Neural crest cell (in vitro differentiated cells): ENCODE measurements at places on chromosomes 2 and 18.

GRCh38 chr2:127117603-127118002 lies 10.6 kb upstream of the BIN1 start:
- no peak for DNase-seq

DNA sequence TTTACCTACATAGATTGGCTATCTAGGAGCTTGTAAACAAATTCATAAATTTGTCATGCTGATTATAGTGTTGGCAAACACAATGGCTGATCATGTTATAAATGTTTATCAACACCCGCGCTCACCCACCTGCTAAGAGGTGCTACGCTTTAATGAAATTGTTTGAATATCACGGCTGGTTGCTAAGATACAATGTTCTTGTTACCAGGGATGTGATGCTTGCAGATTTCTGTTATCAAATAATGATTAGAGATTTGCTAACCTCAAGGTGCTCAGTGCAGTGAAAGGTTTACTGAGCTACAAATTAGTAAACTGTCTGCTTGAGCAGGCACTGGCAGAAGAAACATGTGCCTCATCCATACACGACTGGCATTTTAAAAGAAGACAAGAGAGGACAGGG lies 160.0 kb upstream of the ZEB2 start:
- no peak for DNase-seq

- no peak for DNase-seq
These were observed 26.5 kb downstream of the ZAP70 start for GRCh38 chr2:97739893-97740245.

DNA sequence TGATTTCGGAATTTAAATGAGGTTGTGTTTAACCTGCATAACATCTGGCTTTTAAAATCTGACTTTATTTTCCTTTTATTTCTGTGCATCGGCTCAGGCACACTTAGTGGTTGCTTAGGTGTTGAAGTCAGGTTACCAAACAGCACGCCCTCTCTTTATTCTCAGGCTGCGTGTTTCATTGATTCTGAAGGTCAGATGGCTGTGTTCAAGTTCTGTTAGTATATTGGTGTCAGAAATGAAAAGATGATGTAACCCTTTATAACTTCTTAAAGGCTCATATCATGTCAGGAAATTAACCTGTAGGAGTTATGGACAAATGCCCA lies 246.5 kb downstream of the LDLRAD4 start:
- DNase-seq = no peak

DNA sequence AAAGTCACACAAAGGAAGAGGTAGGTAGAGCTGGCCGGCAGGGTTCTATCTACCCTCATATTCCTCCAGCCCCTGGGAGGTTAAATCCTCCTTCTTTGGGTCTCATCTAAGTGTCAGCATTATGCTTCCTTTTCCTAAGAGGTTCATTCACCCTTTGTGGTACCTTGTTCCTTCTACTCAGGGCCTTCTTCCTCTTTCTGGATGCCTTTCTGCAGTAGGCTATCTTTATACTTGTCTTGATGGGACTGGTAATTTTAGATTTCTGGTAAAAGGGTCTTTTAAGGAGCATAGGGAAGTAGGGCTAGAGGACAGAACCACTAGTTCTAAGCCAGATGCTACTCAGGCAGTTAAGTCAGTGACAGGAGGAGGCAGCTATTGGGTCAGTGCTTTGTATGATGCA lies 13.7 kb upstream of the TNP1 start:
- no peak for DNase-seq

DNA sequence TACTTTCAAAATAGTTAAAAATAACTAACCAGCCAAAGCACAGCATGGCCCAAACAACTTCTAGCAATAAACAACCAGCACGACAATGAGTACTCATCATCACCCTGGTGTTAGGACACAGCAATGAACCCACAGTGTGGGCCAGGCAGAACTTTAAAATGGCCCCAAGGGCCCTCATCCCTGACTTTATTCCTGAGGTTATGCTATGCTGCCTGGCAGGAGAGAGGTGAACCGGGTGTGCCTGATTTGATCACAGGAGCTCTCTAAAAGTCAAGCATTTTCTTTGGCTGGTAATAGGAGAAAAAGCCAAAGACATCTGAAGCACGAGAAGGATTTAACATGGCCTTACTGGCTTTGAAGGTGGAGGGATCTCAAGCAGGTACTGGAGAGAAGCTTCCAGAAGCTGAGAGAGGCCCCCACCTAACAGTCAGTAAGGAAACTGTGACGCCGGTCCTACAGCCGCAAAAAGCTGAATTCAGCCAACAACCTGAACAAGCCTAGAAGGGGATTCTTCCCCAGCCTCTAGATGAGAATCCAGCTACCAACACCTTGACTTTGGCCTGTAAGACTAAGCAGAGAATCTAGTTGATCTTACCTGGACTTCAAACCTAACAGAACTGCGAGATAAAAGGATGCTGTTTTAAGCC lies 115.4 kb downstream of the DDX1 start:
- no peak for DNase-seq

DNA sequence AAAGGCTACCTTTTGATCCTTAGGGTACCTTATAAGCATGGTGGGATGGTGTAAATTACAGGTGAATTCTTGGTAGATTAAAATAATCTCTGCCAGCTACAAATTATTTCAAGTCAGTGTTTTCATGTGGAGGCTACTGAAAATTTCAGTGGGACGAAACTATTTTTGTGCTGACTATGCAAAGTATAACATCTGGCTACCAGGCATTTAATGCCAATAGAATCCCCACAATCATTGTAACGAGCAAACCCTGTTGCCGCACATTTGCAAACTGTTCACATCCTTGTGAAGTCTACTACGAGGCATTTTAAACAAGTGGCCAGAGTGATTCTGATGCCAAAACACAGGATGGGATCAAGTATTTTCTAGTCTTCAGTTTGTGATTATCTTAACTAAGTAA lies 48.1 kb upstream of the SDC1 start:
- no peak for DNase-seq

GRCh38 chr2:241851325-241852115 lies 7.2 kb downstream of the PDCD1 start:
- DNase-seq = no peak

GRCh38 chr2:194054313-194054712 lies 1602.7 kb upstream of the SLC39A10 start:
- DNase-seq = no peak

DNA sequence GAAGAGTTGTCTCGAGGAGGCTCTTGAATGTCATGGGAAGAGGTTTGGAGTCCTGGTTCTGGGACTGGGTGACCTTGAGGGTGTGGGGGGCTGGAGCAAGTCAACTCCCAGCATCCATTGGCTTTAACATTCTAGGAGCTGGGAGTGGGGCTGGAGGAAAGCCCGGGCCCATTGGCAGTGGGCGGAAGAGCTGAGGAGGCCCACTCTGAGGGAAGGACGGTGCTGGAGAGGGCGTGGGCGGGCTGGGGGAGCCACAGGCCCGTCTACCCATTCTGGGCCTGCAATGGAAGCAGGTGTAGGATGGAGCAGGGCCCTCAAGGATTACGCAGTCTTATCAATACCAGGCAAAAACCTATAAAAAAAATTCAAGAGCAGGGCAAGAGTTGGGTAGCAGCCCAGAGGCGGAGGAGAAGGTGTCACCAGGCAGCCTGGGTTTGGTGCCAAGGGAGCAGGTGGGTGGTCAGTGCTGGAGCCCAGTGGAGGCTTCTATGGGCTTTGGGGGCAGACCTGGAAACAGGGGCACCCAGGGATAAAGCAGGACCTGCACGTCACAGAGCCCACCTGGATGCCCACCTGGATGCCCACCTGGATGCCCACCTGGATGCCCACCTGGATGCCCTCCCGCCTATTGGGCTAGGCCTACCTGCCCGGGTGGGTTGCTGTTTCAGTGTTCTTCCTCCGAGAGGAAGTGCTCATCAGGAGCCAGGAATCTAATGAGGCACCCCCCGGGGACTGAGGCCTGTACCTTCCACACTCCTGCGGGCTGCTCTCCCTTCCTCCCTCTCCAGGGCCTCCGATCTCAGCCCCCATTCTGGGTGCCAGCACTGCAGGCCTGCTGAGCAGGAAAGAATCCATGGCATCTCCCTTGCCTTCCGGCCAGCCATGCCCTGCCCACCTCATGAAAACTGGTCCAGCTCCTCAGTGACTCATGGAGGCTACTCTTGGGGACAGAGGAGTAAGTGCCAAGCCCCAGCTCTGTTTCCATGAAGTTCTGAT lies 71.3 kb downstream of the CTIF start:
- no peak for DNase-seq

DNA sequence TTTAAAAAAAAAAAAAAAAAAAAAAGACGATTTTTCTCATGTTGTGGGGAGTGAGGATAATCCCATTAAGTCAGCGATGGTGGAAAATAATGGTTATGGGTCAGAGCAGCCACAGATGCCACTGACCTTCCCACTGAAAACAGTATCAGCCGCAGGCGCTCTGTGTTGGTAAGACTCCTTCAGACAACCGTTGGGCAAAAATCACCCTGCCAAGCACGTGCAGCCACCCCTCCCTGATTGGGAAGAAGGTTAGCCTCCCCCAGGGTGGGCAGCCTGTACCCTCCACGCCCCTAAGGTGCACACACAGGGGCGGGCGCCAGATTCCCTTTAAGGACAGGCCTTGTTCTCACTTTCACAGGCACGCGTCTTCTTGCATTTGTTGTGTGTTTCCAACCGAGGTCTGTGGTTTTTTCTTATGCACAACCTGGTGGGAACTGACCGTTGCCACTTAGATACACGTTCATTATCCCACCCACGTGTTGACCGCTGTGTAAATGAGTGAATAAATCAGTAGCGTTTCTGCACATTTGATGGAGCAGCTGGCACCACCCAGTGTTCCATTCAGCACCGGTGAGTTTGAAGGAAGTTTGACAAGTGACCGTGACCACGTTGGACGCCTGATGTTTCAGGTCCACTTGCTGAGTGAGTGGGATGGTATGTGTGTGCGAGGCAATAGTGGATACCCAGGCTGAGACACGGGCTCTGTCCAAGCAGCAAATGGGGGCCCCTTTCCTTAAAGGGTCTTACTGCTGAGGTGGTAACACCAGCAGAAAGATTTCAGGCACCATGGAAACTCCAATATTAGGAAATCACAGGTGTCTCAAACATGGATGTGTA lies 197.8 kb downstream of the GBX2 start:
- no peak for DNase-seq

DNA sequence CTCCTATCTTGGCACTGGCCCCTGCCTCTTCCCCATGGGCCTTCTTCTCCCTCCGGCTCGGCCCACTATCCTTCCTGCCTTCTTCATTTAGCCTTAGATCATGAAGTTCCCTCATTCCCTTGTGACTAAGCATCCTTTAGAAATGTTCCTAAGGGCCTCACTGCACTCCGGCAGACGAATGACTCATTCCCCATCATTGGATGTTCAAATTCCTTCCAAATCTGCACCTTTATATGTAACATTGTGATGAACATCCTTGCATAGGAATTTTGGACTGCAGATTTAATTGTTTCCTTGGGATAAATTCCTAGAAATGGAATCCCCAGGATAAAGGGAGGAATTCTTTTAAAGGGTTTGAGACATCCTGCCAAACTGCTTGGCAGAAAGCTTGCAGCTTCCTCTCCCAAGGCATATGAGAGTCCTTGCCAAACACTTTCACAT lies 19.0 kb downstream of the CRACDL start:
- no peak for DNase-seq

GRCh38 chr2:157627594-157628476 lies 829 bp downstream of the ACVR1C start:
- DNase-seq = no peak

DNA sequence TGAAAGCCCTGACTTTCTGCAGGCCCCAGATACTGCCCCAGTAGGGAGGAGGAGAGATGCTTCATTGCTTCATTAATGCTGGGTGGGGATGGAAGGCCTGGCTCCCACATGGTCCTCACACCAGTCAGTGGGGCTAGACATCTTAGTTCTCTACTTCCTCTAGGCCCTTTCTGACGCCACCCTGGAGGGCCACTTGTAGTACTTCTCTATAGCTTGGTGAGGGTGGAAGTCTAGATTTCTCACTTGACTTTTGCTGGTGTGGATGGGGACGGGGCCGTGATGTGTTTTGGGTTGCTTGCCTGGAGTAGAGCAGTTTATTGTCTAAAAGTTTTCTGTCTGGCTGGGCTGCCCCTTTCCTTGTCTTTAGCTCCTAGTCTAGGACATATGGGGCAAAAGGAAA lies 18.7 kb downstream of the MERTK start:
- no peak for DNase-seq

GRCh38 chr2:99490623-99491461 lies 1.0 kb upstream of the REV1 start:
- DNase-seq = no peak

DNA sequence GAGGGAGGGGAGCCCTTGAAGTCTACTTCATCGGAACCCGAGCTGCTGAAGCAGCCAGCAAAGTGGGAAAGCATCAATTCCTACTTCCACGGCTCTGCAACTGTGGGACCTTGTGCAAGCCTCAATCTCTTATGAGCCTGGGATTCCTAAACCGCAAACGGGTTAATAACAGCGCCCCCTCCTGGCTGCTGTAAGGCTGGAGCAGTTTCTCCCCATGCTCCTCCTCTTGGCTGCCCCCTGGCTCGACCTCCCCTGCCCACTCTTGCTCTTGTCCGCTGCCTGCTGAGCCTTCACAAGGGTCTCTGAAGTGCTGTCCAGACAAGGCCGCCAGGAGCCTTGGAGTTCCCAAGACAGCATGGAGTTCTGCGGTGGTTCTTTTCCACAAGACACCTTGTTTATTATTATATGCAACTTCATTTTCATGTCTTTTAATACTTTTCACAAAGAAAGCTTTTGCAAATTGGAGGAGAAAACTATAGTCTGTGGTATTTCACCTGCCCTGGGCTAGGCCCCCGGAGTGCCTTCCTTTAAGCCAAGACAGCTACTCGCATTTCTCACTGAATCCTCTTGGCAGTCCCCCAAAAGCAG lies 157.2 kb downstream of the DDX1 start:
- peak; percentile 55 for DNase-seq

GRCh38 chr2:13515254-13515653 lies 798.5 kb downstream of the TRIB2 start:
- no peak for DNase-seq

- no peak for DNase-seq
These were observed 27.8 kb upstream of the KCNF1 start for GRCh38 chr2:10883801-10884478.

DNA sequence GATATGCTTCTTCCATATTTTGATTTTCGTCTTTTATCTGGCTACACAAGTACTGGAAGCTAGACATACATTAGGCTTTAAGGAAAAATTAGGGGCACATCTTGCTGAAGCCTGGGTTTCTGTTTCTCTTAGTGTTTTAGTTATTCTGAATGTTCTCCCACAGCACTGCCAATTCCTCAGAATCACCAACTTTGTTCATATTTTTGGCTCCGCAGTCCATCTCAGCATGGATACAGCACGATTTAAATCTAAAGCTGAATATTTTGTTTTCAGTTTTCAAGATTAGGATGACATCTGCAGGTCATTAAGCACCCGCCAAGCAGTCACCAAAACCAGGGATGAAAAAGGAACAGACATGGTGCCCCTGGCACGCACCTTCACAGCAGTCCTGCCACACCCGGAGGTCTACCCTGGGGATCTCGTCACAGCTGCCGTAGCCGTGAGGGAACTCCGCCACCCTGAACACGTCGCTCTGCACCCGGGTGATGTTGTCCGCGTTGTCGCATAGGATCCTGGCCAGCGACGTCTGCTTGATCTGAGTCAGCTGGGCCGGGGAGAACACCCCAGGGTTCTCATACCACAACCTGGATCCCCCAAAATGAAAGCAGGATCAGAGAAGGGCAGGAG lies 101.2 kb downstream of the PXDN start:
- no peak for DNase-seq

GRCh38 chr18:70172225-70172624 lies 33.3 kb downstream of the RTTN start:
- no peak for DNase-seq
